Osteoblast (primary cell): ENCODE measurements at places on chromosomes 11 and 22.

- DNase-seq = peak; percentile 85
Measured at GRCh38 chr11:65274735-65275682, 13.2 kb downstream of the POLA2 start.

DNA sequence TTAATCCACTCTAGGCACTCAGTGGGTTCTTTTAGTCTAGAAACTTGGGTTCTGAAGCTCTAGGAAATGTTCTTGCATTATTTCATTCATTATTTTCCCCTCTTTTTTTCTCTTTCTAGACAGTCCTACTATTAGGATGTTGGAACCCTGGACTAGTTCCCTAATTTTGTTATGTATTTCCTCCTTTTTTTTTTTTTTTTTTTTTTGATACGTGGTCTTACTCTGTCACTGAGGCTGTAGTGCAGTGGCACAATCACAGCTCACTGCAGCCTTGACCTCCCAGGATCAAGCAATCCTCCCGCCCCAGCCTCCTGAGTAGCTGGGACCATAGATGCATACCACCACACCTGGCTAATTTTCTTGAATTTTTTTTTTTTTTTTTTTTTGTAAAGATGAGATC, 9.4 kb downstream of the UPB1 start:
- no peak for DNase-seq

- peak; percentile 92 for DNase-seq
Measured at GRCh38 chr11:123653827-123654565, 428 bp downstream of the SCN3B start.

- no peak for DNase-seq
Measured at GRCh38 chr11:128946648-128947047, 4.0 kb upstream of the TP53AIP1 start.

DNA sequence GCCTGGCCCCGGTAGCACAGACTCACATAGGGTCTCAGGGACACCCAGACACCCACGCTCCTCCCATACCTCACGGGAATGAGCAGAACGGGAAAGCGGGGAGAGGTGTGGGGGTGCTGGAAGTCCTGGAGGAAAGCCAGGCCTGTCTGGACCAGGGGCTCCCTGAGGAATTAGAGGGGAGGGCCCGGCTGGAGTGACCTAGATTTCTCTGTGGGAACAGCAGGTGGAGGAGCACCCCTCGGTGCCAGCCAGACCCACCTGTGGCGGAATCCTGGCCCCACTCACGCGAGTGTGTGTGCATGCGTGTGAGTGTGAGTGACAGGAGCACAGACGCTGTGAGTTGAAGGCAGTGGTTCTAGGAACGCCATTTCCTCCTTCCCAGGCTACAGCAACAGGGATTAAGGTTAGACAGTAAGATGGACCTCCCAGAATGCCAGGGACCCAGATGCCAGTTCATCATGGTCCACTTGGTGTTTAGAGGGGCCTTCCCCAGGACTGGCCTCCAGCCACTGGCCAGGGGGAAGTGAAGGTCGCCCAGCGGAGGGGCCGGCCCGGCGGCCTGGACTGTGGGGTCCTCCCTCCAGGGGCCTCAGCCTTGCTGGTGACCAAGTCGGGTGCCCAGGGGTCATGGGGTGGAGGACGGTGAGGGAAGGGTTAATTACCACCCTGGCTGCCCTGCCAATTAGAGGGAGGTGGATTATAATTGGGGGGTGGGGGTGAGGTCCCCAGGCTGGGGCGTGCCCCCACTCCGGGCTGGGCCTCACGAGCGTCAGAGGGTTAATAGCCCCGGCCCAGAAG, 1.0 kb downstream of the PKP3 start:
- no peak for DNase-seq

DNA sequence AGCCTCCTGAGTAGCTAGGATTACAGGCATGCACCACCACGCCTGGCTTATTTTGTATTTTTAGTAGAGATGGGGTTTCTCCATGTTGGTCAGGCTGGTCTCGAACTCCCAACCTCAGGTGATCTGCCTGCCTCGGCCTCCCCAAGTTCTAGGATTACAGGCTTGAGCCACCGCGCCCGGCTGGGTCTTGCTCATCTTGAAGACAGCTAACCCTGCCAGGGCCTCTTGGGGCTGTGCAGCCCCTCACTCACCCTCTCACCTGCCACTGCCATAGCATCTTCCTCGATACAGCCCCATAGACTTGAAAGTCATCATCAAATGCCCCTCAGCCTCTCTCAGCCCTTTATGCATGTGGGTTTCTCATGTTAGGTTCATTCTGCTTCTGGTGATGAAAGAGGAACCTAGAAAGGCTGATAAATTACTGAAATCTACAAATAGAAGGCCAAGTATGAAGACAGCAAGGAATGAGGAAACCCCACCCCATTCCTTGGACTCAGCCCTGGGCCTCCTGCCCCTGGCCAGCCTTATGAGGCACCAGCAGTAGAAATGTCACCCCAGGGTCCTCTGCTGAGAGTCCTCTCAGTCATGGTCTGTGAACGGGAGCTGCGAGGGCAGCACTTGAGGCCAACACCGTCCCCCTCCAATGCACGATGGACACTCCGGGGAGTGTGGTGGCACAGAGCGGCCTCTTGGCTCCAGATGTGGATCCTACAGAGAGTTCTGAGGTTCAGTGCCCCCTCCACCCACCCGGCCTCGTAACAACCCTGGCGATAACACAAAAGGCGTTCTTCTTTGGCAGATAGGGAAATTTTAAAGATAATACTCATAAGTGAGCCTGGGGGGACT, 24.8 kb downstream of the SCGB1A1 start:
- DNase-seq = peak; percentile 79

- peak; percentile 90 for DNase-seq
Measured at GRCh38 chr22:41367680-41368542, 13.8 kb upstream of the TEF start.

DNA sequence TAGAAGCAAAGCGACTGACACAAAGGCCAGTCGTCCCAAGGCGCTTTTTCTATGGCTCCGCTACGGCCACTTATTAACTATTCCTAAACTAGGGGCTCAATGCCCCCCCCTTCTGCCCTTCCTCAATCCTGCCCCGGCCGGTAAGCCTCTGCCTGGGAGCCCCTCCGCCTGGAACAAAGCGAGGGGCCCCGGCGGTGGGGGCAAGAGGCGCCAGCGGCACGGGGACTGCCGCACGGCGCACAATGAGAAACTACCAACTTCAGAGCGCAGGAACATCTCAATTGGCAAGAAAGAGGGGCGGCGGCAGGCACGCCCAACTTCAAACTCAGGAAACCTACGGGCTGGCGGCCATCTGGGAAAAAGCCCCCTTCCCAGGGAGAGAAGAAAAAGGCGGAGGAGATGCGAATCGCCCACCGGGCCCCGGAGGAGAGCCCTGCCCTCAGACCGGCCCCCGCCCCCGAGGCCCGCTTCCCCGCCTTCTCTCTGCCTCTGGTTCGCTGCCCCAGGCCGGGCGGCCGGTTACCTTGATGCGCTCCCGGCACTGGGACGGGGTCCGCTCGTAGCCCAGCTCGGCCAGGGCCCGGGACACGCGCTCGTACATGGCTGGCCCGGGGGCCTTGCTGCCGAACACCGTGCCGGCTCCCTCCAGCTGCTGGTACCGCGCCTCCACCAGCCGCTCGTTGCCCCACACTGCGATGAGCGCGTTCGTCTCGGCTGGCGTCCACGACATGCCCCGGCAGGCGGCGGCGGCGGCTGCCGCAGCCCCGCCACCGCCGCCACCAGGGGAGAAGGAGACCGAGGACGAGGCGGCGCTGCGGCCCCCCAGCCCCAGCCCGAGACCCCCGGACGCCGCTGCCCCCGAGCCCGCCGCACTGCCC, 619 bp downstream of the MSANTD2 start:
- peak; percentile 88 for DNase-seq

GRCh38 chr11:19463976-19464375, 223.2 kb upstream of the E2F8 start:
- DNase-seq = no peak

DNA sequence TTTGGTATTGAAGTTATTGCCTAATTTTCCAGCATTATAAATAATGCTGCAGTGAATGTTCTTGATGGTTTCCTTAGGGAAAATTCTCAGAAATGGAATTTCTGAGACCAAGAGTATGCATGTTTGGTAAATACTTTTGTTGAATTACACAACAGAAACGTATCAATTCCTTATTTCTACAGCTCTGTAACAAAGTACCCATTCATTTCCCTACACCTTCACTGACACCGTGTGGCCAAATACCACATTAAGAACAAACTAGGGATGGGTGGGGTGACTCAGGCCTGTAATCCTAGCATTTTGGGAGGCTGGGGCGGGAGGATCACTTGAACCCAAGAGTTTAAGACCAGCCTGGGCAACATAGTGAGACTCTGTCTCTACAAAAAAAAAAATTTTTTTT, 21.8 kb downstream of the MCAM start:
- DNase-seq = no peak

DNA sequence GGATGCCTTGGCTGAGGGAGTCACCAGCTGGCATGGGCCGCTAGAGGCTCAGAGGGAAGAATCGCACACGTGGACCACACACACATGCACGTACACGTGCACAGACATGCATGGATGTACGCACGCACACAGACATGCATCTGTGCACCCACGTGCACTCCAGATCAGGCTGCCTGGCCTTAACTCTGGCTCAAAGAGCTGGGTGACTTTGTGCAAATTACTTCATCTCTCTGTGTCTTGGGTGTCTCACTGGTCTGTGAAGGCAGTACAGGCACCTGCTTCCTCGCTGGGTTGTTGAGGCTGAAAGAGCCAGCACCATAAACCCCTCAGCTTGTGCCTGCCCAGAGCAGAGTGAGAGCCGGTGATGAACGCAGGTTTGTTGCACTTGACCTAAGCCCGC, 28.7 kb downstream of the TMPRSS6 start:
- DNase-seq = no peak

DNA sequence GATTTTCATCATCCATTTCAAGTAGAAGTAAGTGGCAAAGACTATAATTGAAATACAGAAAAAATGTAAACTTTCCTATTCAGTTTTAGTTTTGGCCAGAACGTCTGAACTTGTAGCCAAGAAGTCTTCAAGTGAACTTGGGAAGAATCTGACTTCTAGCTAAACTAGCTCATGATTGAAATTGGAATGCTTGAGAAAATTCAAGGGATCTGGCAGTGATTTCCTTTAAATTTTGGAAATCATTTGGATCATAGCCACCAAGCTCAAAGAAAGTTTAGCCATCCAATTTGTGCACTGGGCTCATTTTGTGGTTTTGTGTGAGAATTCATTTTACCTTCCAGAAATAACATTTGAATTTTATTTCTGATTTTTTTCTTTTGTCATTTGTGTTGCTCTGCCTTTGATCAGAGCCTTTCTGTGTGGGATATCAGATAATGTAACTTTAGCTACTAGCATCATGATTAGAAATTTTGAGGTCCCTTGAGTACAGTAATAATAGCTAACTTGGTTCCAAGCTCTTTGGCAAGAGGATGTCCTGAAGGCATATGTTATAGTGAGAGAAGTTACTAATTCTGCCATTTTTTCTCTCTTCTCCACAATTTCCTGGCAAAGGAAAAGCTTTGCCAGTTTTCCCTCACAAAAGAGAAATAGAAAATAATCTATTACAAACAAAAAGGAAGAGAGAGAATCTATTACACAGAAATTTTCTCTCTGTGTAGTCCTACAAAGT, 2123.7 kb upstream of the RAG2 start:
- no peak for DNase-seq

GRCh38 chr22:17777005-17777716, 2.9 kb upstream of the BID start:
- peak; percentile 91 for DNase-seq

GRCh38 chr22:48147404-48147803, 1385.0 kb downstream of the TBC1D22A start:
- no peak for DNase-seq

DNA sequence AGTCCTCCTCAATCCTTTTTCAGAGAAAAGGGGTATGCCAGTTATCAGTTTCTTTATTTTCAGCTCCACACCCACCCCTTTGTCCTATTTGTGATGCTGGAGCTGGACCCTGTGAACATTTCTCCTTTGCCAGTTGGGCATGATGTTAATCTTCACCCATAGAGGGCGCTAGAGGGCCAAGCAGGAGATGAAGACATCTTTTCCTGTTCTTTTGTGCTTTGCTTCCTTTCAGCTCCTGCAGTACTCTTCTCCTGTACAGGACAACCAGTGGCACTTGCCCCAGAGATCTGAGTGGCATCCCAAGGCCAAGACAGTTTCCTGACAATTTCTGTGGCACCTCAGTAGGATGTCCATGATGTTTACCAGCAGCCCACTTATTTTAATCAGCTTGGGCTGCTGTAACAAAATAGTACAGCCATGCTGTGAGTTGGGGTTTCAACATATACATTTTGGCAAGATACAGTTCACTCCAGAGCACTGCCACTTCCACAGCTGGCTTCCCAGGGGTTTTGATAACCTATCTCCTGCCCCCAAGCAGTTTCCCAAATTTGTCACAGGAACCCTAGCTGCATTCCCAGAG, 4.6 kb downstream of the SAA2 start:
- DNase-seq = peak; percentile 61

- DNase-seq = peak; percentile 61
Measured at GRCh38 chr11:121696177-121696871, 243.6 kb upstream of the SORL1-AS1 start.

GRCh38 chr22:19818324-19819207, 36.1 kb downstream of the GNB1L start:
- peak; percentile 78 for DNase-seq

- no peak for DNase-seq
Measured at GRCh38 chr22:40285513-40285912, 60.8 kb upstream of the ADSL start.

- DNase-seq = peak; percentile 80
Measured at GRCh38 chr11:129324533-129325175, 51.0 kb upstream of the BARX2 start.

- DNase-seq = no peak
Measured at GRCh38 chr22:47902646-47903180, 1140.3 kb downstream of the TBC1D22A start.

DNA sequence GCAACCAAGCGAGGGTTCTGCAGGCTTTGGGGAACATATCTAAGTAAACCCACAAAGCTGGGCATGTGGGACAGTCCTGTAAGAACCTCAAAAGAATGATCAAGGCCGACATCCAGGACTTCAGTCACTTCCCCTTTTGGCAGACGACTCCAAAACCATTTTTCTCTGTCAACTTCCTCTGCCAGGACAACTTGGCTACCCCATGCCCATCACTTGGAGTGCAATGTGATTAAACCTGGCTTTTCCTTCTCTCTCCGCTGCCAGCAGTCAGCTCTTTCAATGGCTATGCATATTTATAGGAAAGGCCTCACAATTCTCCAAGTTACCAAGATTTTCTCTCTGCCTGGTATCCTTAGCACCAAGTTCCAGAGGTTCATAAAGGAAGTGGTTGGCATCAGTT, 78.9 kb downstream of the C11orf58 start:
- DNase-seq = no peak

GRCh38 chr22:19795617-19796008, 35.0 kb downstream of the TBX1 start:
- DNase-seq = peak; percentile 92
